ENCODE measurements at places on chromosomes 13 and 19.

DNA sequence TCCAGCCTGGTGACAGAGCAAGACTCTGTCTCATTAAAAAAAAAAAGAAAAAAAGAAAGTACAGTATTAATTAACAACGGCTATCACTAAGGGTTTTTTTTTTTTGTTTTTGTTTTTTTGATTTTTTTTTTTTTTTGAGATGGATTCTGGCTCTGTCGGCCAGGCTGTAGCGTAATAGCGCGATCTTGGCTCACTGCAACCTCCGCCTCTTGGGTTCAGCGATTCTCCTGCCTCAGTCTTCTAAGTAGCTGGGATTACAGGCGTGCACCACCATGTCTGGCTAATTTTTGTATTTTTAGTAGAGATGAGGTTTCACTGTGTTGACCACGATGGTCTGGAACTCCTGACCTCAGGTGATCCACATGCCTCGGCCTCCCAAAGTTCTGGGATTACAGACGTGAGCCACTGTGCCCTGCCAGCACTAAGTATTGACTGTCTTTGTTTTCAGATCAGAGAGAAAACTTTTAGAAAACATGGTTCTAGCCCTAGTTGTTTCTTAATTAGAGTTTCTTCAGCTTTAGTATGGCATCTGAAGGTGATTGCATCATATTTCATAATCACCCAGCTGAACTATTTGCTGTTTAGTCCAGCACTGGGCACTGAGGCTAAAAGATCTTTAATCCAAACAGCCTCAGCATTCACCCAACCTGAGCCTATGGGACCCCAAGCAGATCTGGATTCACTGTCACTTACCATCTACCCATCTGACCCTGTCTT lies 2.7 kb upstream of the GATAD2A start:
- no peak for DNase-seq

GRCh38 chr13:46621792-46622629 lies 69.0 kb downstream of the LRCH1 start:
- no peak for DNase-seq

DNA sequence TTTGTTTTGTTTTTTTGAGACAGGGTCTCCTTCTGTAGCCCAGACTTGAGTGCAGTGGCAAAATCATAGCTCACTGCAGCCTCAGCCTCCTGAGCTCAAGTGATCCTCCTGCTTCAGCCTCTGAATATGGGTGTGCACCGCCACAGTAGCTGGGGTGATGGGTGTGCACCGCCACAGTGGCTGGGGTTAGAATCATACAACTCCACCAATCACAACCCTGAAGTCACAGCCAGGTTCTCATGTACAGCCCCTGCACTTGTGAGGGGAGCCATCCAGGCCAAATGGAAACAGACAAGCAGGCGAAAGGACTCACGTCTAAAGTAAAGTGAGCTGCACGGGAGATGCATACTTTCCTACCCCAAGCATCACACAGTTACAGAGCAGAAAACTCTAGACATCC lies 63.1 kb upstream of the RANBP3 start:
- no peak for DNase-seq

- DNase-seq = no peak
These were observed 33.6 kb downstream of the TEX26 start for GRCh38 chr13:30966101-30966500.

GRCh38 chr19:48321622-48322591 lies 3.4 kb upstream of the EMP3 start:
- peak; percentile 92 for DNase-seq

GRCh38 chr19:19152668-19153384 lies 14.5 kb upstream of the TMEM161A start:
- no peak for DNase-seq

DNA sequence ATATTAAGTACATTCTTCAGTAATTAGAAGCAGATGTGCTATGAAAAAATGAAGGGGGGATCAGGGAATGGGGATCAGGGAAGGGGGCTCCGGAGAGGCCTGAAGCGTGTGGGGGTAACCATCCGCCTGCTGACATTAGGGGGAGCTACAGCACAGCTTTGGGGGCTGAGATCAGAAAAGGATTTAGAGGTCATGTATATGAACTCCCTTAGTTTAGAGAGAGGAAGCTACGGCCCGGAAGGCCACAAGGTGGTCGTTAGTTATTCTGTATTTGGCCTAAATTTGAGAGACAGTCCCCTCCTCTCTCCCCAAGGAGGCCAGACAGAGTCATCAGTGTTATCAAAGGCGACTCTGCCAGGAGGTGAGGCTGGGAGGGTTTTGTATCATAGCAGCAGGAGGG lies 99.0 kb downstream of the TM9SF2 start:
- DNase-seq = no peak

GRCh38 chr19:38718747-38719543 lies 25.3 kb downstream of the CAPN12 start:
- DNase-seq = no peak

- DNase-seq = peak; percentile 85
These were observed 168.8 kb downstream of the COL4A1 start for GRCh38 chr13:110138010-110138699.

- peak; percentile 33 for DNase-seq
These were observed at the start of gene FLT3LG for GRCh38 chr19:49473868-49474541. TSS of gene FLT3LG (plus strand) at chr19:49474215. CDS start at chr19:49474640, 425 bp downstream.

GRCh38 chr19:41175801-41176777 lies 16.9 kb upstream of the CYP2S1 start:
- DNase-seq = no peak

- no peak for DNase-seq
These were observed 97.4 kb downstream of the FREM2 start for GRCh38 chr13:38784036-38784880.

GRCh38 chr19:3224346-3225168 lies at the start of gene CELF5:
TSS of gene CELF5 (plus strand) at chr19:3224661. CDS start at chr19:3224740, 79 bp downstream.
- DNase-seq = peak; percentile 59

- no peak for DNase-seq
These were observed 63.7 kb downstream of the SPATA13 start for GRCh38 chr13:24224232-24224680.
